Activated CD4-positive, alpha-beta memory T cell treated with anti-CD3 and anti-CD28 coated beads for 36 hours (primary cell): ENCODE measurements at places on chromosomes 12 and 14. TPM values are rescaled to one million over a fixed set of nuclear protein-coding genes. Genes with fewer than 3 reads are reported as not detected.

Gene NANOG
- not detected for total RNA-seq

DNA sequence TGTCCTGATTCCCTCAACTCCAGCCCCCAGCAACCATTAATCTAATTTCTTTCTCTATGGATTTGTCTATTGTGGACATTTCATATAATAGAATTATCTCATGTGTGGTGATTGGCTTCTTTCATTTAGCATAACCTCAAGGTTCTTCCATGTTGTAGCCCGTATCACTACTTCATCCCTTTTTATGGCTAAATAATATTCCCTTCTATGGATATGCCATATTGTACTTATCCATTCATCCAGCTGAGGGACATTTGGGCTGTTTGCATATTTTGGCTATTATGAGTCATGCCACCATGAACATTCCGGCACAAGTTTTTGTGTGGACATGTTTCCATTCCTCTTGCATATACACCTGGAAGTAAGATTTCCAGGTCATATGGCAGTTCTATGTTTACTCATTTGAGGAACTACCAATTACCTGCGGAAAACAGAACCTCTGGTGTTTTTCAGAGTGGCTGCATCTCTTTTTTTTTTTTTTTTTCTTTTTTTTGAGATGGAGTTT, 108.7 kb upstream of the MAP1LC3B2 start:
- DNase-seq: no peak

DNA sequence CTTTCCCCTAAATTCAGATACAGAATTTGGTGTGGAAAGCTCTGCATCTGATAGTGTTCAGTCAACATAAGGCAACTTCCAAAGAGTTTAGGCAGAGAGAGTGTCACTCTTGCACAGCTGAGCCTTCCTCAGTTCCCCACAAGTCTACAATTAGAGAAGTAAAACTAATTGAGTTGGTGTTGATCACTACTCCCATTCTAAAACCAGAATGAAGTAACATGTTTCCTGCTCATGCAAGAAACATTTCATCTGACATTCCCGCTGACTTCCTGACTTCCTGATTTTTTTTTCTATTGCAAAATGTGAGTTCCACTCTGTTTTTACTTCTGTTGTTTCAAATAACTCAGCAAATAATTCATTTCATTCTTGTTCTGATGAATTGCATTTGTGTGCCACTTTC, 271.0 kb downstream of the ALG10B start:
- no peak for DNase-seq

GRCh38 chr14:105468621-105469241, 5.9 kb upstream of the CRIP2 start:
- DNase-seq: no peak

GRCh38 chr12:12126551-12126950, 55.8 kb downstream of the BCL2L14 start:
- DNase-seq: no peak
